ENCODE measurements at places on chromosomes 12 and 14. TPM values are rescaled to one million over a fixed set of nuclear protein-coding genes. Genes with fewer than 3 reads are reported as not detected.

GRCh38 chr12:110744151-110744571 is 1.5 kb upstream of the PPP1CC start:
- H3K36me3 ChIP-seq, result no peaks in the 10 kb centered on the region
- DNase-seq, result no peak

TNFRSF1A gene
- 121 TPM for total RNA-seq

C14orf132 gene
- 13.5 TPM for total RNA-seq

APOLD1 gene
- total RNA-seq, result 14.1 TPM

GLIPR1L1 gene
- not detected for total RNA-seq

GRCh38 chr12:89070603-89071002 is 281.7 kb downstream of the DUSP6 start:
- no peak for DNase-seq
- H3K36me3 ChIP-seq, result no peaks in the 10 kb centered on the region
- H3K4me1 ChIP-seq, result no peaks in the 10 kb centered on the region
- no peaks in the 10 kb centered on the region for H3K27me3 ChIP-seq
- H3K27ac ChIP-seq, result no peak overlapping the region

DNA sequence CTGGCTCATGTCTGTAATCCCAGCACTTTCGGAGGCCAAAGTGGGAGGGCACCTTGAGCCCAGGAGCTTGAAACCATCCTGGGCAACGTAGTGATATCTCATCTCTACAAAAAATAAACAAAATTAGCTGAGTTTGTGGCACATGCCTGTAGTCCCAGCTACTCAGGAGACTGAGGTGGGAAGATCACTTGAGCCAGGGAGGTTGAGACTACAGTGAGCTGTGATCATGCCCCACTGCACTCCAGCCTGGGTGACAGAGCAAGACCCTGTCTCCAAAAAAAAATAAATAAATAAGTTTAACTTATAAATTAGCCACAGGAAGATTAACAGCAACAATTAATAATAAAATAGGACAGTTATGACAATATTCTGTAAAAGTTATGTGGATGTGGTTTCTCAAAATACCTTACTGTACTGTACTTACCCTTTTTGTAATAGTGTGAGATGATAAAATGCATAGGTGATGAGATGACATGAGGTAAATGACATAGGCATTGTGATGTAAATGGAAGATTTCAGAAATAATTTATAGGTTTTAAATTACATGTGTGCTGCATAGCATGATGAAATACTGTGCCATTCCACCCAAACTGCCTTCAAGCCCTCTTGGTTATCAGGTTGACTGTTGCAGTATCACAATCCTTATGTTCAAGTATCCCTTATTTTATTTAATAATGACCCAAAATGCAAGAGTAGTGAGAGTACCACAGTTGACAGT is 22.0 kb downstream of the USP15 start:
- DNase-seq, result no peak
- no peaks in the 10 kb centered on the region for H3K4me1 ChIP-seq
- H3K27ac ChIP-seq, result no peak overlapping the region
- no peaks in the 10 kb centered on the region for H3K27me3 ChIP-seq

DNA sequence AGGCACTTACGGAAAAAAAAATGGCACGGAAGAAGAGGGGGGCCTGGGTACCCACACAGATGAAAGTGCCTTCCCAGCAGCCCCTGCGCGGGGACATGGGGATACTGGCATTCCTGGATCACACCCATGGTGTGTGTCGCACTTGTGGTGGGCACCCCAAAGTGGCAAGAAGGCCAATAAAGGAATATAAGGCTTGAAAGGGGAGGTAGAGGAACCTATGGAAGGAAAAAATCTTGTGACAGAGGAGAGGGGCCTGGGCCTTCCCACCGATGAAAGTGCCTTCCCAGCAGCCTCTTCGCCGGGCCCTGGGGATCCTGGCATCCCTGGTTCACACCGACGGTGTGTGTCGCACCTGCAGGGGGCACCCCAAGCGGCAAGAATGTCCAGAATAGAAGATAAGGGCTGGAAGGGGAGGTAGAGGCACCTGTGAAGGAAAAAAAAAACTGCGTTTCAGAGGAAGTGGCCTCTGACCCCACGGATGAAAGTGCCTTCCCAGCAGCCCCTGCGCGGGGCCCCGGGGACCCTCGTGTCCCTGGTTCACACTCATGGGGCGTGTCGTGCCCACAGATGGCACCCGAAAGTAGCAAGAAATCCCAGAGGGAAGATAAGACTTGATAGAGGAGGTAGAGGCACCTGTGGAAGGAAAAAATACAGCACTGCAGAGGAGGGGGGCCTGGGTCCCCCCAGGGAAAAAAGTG is 284.0 kb downstream of the ALG10 start:
- no peaks in the 10 kb centered on the region for H3K36me3 ChIP-seq
- no peak overlapping the region for H3K4me3 ChIP-seq
- no peak for DNase-seq
- no peak overlapping the region for H3K27ac ChIP-seq
- no peaks in the 10 kb centered on the region for H3K27me3 ChIP-seq

GRCh38 chr12:202081-202731 is 11.8 kb downstream of the SLC6A12 start:
- H3K36me3 ChIP-seq, result no peaks in the 10 kb centered on the region
- H3K4me3 ChIP-seq, result no peak overlapping the region
- H3K4me1 ChIP-seq, result peaks cover 25% of the 10 kb centered on the region
- H3K27ac ChIP-seq, result no peak overlapping the region

DNA sequence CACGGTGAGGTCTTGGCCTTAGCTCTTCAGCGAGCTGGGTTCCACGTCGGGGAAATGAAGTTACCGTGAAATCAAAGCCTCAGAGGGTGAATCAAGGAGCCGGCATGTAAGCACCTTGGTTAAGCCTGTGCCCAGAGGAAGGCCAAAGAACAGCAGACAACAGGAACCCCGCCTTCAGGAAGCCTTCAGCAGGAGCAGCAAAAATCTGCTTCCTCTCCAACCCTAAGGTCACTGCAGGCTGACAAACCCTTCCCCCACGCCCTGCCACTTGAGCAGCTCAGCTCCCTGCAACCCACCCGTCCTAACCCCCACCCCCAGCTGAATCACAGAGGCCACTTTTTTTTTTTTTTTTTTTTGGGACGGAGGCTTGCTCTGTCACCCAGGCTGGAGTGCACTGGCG is 72.9 kb upstream of the LTA4H start:
- H3K27me3 ChIP-seq, result no peaks in the 10 kb centered on the region
- H3K4me1 ChIP-seq, result no peaks in the 10 kb centered on the region
- H3K27ac ChIP-seq, result peak overlapping the region; percentile 62
- no peaks in the 10 kb centered on the region for H3K36me3 ChIP-seq
- H3K4me3 ChIP-seq, result no peak overlapping the region

DNA sequence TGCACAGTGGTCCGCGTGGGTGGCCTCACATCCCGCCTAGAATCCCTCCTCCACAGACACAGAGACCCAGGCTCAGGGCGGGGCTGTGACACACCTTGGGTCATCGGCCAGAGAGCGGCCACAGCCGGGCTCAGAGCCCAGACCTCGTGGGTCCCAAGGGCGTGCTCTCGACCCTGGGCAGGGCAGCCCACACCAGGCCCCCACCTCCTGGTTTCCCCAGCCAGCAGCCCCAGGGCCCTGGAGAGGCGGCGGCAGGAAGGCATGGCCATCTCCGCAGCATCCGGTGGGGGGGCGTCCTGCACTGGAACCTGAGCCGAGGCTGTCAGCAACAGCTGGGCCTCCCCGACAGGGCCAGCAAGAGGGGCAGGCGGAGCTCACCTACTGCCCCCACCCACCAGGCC is 15.2 kb downstream of the JAG2 start:
- H3K27me3 ChIP-seq, result no peaks in the 10 kb centered on the region
- no peak for DNase-seq
- H3K4me1 ChIP-seq, result no peaks in the 10 kb centered on the region
- H3K27ac ChIP-seq, result peak overlapping the region; percentile 55
- H3K4me3 ChIP-seq, result no peak overlapping the region

NGDN gene
- total RNA-seq, result 43.3 TPM

DNA sequence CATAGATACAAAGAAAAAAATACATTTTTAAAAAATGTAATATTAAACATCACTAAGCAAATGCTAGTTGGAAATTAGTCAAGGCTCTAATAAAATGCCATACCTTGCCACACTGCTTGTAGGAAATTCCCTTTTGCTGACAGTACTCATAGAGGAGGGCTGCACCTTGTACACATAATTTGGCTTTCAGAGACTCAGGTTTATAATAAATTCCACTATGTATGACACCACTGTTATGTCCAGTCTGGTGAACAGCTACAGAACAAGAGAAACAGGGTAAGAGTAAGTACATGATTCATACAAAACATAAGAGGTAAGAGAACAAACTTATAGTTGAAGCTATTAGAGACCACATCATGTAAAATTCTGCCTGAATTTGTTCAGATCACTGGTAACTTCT is 10.1 kb downstream of the L2HGDH start:
- H3K4me3 ChIP-seq, result no peak overlapping the region
- DNase-seq, result no peak
- H3K27ac ChIP-seq, result no peak overlapping the region
- no peaks in the 10 kb centered on the region for H3K4me1 ChIP-seq
- H3K27me3 ChIP-seq, result no peaks in the 10 kb centered on the region
- peaks cover 22% of the 10 kb centered on the region for H3K36me3 ChIP-seq

DNA sequence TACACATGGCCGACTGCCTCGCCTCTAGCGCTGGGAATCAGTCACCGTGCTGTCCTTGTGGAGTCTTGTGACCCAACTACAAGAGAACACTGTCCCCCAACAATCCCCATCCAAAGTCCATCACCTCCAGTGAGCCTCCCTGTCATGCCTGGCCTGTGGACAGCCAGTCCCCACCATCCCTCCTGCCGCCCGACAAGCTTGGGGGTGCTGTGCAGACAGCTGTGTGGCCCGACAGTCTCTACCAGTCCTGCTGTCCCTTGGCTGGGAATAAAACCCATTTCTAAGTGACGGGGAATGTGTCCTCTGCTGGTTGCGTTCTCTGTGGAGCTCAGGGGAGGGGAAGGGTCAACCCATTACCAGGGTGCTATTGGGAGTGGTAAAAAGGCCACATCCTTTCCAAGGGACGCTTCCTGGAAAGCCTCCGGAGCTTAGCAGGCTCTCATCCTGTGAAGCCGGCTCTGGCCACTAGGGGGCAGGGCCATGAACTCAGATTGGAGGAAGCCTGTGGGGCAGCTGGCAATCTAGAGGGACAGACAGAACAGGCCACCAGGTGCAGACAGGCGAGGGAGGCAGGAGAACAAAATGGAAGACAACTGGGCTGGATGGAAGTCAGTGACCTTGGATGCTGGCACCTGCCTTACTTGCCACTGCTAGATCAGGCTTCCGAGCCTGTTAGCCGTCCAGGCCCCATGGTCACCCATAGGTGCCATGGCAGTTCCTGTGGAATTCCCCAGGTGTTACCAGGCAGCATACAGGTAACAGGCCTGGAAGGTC is 12.0 kb upstream of the BLTP3B start:
- no peaks in the 10 kb centered on the region for H3K27me3 ChIP-seq
- no peaks in the 10 kb centered on the region for H3K36me3 ChIP-seq
- H3K27ac ChIP-seq, result no peak overlapping the region
- no peak overlapping the region for H3K4me3 ChIP-seq
- H3K4me1 ChIP-seq, result no peaks in the 10 kb centered on the region
- DNase-seq, result no peak

APAF1 gene
- 4.1 TPM for total RNA-seq

GRCh38 chr12:23950210-23950774 is 822 bp upstream of the SOX5 start:
- no peak overlapping the region for H3K27ac ChIP-seq
- no peak for DNase-seq
- no peaks in the 10 kb centered on the region for H3K27me3 ChIP-seq
- no peaks in the 10 kb centered on the region for H3K4me1 ChIP-seq
- no peaks in the 10 kb centered on the region for H3K36me3 ChIP-seq

GRCh38 chr12:116276652-116277466 is 634 bp downstream of the MED13L start:
- peaks cover 26% of the 10 kb centered on the region for H3K4me1 ChIP-seq
- peak overlapping the region; percentile 72 for H3K4me3 ChIP-seq
- peak; percentile 12 for DNase-seq
- no peaks in the 10 kb centered on the region for H3K27me3 ChIP-seq
- H3K27ac ChIP-seq, result peak overlapping the region; percentile 100

DNA sequence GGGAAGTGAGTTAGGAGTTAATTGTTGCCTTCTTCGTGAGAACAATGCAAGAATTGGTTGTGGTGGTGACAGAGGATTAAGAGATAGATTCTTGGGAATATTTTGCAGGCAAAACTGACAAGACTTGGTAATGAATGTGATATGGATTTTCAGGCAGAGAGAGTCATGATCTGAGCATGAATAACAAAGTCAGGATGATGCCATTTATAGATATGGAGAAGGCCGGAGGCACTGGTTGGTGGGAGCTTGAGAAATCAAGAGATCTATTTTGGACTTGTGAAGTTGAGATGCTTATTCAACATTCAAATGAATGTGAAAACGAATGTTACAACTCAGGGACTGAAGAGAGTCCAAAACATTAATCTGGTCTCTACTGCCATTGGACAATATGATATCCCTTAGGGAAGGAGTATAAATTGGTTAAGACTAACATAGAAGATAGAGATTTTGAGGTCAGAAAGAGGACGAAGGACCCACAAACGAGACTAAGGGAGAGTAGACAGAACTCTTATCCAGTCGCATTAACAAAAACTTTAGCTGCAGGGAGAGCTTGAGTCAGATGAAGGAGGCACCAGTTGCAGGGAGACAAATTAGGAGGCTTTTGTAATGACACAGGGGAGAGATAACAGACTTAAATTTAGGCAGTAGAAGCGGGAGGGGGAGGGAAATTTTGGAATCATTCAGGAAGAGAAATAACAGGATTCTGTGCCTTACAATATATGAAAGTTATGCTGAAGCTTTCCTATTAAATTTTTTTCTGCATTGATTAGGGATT is 1090.6 kb downstream of the GALC start:
- H3K27me3 ChIP-seq, result no peaks in the 10 kb centered on the region
- DNase-seq, result no peak

NOXRED1 gene
- total RNA-seq, result not detected

DNA sequence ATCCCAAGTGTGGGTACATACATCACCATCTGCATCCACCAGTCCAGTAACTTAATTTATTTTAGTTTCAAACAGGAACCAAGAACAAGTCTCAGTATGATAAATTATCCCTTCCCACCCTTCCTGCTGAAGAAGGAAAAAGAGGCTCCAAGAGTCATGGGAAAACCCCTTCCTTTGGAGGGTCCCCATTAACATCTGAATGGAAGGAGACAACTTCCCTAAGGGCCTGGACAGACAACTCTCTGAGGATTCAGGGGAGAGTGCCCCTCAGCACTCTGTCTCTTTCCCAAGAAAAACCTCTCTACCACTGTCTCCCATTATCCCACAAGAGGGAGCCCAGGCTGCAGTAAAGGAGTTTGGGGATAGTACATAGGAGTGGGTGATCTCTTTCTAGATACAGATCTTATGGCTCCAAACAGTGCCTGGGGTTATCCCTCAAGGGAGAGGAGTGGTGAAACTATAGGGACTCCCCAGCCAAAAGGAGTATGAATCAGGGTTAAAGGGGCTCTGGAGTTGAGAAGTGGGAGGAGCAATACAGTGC is 6.2 kb downstream of the WNT10B start:
- peaks cover 10% of the 10 kb centered on the region for H3K4me1 ChIP-seq
- peaks cover 2% of the 10 kb centered on the region for H3K27me3 ChIP-seq
- H3K36me3 ChIP-seq, result no peaks in the 10 kb centered on the region
- H3K27ac ChIP-seq, result no peak overlapping the region
- DNase-seq, result no peak

- no peak overlapping the region for H3K27ac ChIP-seq
- no peak for DNase-seq
- no peak overlapping the region for H3K4me3 ChIP-seq
- H3K36me3 ChIP-seq, result no peaks in the 10 kb centered on the region
- no peaks in the 10 kb centered on the region for H3K4me1 ChIP-seq
- H3K27me3 ChIP-seq, result no peaks in the 10 kb centered on the region
Measured at GRCh38 chr12:121968876-121969275, 50.5 kb downstream of the CFAP251 start.

LIN7A gene
- total RNA-seq, result 0.57 TPM

All from esophagus squamous epithelium (tissue), 5 donors.